Mucosa of descending colon (tissue), 3 donors: ENCODE measurements at places on chromosomes 2 and 18. TPM values are rescaled to one million over a fixed set of nuclear protein-coding genes. Genes with fewer than 3 reads are reported as not detected.

DNA sequence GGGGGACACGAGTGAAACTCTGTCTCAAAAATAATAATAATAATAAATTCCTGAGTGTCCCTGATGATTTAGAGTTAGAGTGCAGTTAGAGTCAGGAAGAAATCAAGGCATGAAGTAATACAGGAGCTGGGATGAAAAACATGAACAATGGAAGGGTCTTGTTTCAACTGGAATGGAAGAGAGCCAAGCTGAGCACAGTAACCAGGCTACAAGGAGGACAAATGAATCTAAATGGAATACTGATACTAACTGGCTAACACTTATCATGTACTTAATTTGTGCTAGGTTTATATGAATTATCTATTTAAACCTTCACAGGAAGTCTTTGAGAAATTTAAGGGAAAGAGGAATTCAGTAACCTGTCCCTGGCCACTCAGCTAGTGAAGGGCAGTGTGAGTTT is 38.8 kb upstream of the PSME4 start:
- DNase-seq, result no peak

DNA sequence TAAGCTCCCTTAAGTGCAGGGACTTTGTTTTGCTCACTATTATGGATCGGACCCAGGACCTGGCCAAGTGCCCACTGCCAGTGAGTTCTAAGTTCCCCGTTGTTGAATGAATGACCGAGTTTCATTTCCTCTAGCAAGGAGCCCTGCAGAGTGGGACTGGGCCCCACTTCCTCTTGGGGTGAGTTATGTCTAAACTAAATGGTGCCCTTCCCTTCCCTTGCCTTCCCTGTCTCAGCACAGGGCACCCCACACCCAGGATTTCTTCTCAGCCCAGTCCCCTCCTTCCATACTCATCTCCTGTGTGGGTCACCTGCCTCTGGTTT is 195.3 kb upstream of the HS6ST1 start:
- DNase-seq, result no peak

DNA sequence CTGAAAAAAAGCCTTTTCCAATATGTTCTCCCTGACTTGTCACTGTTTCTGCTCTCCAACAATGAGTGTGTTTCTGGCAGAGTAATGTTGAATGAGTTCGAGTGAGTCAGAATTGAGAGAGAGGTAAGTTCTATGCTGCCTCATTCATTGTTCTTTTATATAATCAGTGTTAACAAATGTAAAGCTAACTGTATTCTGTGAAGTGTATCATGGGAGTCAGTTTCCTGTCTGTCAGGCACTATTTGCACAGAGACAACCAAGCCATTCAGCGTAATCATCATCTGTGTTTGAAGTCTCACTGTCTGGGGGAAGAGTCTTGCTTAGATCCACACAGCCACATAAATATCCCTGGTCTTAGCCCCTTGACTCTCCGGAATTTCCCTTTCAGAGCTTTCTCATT is 22.0 kb upstream of the UPP2 start:
- DNase-seq, result no peak

- no peak for DNase-seq
Observed at GRCh38 chr2:20190170-20190569, 34.8 kb downstream of the SDC1 start.

GRCh38 chr18:6434987-6435709 is 20.4 kb upstream of the L3MBTL4 start:
- no peak for DNase-seq

- DNase-seq, result peak; percentile 79
Observed at GRCh38 chr2:74502147-74502719, 2.8 kb upstream of the LBX2 start.

- DNase-seq, result no peak
Observed at GRCh38 chr2:209553913-209554312, 130.1 kb downstream of the MAP2 start.

The STPG4 gene
- 0.46 TPM for total RNA-seq

DNA sequence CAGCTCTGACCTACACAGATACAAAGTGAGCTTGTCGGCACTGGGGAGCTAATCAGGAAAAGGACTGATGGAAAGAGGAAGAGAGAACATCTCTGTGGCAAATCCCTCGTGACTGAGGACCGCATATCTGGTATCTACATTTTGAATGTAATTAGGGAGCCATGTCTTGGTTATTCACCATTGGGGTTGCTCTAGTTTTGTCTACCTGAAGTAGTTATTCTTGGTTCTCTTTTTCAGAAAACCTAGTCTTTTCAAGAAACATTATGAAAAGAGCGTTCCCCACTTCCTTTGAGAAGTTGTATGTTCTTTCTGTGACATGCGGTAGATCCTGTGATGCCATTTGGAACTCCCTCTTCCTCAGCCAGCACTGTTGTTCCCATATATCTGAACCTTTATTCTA is 104.4 kb downstream of the DOCK10 start:
- no peak for DNase-seq

DNA sequence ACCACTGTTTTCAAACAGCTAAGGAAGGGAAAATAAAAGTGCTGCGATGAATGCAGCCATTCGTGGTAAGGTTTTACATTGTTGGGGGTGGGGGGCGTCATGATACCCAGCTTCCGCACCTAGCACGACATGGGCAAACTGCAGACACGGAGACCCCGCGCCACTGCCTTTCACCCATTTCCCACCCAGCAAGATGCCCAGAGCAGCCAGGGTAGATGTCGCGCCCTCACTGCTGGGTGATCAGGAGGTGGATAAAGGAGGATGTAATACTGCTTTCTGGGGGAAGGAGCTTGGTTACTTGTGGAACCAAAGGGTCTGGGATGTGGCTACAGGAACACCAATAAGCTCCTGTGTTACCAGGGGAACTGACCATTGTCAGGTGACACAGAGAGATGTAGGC is 138.4 kb downstream of the ZNF516 start:
- no peak for DNase-seq
